ENCODE measurements at places on chromosomes 5 and 9.

DNA sequence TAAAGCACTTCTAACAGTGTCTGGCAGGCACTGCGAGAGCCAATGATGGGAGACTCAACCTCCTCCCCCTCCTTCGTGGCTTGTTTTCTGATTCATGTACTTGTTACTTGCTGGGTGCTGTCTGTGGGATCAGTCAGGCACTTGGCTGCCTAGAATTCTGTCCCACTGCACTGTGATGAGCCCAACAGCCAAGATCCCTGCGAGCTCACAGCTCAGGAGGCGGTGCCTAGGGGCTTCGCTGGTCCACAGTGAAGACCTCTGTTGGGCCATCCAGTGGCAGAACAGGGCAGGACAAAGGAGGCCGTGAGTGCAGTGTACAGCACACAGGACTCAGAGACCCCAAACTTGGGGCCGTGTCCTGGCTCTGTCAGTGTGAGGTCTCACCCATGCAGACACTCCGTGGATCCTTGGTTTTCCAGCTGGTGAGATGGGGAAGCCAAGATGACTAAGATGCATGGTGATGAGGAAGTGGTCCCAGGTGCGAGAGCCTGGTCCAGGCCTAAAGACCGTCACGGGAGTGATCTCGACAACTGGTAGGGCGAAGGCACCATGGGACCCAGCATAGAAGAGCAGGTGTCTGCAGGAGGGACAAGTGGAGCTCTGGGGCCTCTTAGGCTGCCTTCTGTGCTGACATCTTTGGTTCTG is 19.5 kb downstream of the MYMK start:
- no peak for DNase-seq

- no peak for DNase-seq
Measured at GRCh38 chr9:98341157-98342097, 86.0 kb upstream of the TBC1D2 start.

GRCh38 chr5:60583616-60584015 is 116.3 kb downstream of the DEPDC1B start:
- DNase-seq = no peak

- DNase-seq = no peak
Measured at GRCh38 chr5:143652108-143652700, 159.8 kb upstream of the HMHB1 start.

GRCh38 chr9:104608336-104608735 is 2.9 kb upstream of the OR13C2 start:
- no peak for DNase-seq
